ENCODE measurements at places on chromosomes 11 and 22. TPM values are rescaled to one million over a fixed set of nuclear protein-coding genes. Genes with fewer than 3 reads are reported as not detected.

DNA sequence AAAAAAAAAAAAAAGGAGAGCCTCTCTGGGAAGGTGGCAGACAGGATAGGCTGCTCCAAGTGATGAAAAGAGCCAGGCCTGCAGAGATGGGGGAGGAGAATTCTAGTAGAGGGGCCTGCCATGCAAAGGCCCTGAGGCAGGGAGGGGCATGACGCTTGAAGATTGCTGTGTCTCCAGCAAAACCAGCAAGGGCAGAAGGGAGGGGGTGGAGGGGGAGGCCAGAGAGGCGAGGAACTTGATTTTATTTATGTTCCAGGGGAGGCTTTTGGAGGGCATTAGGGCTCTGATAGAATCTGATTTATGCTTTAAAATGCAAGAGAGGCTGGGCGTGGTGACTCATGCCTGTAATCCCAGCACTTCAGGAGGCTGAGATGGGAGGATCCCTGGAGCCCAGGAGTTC, 16.7 kb upstream of the PACSIN2 start:
- no peak overlapping the region for H3K4me3 ChIP-seq
- DNase-seq = no peak
- no peaks in the 10 kb centered on the region for H3K4me1 ChIP-seq
- no peak overlapping the region for H3K27ac ChIP-seq
- no peaks in the 10 kb centered on the region for H3K27me3 ChIP-seq

Gene C11orf97
- not detected for polyA plus RNA-seq

Gene TPBGL
- 0.03 TPM for polyA plus RNA-seq

GRCh38 chr11:6365659-6366058, 24.6 kb upstream of the SMPD1 start:
- H3K27me3 ChIP-seq = no peaks in the 10 kb centered on the region
- no peak overlapping the region for H3K4me3 ChIP-seq
- H3K36me3 ChIP-seq = no peaks in the 10 kb centered on the region
- no peak overlapping the region for H3K27ac ChIP-seq
- DNase-seq = no peak

Gene ART1
- polyA plus RNA-seq = not detected

Gene ADM2
- 0.49 TPM for polyA plus RNA-seq

Gene FBLN1
- polyA plus RNA-seq = 94.8 TPM

All from SK-N-SH (cell line).